ENCODE measurements at places on chromosomes 7 and 10.

GRCh38 chr10:1159131-1160061 is 103.2 kb downstream of the WDR37 start:
- DNase-seq, result no peak

DNA sequence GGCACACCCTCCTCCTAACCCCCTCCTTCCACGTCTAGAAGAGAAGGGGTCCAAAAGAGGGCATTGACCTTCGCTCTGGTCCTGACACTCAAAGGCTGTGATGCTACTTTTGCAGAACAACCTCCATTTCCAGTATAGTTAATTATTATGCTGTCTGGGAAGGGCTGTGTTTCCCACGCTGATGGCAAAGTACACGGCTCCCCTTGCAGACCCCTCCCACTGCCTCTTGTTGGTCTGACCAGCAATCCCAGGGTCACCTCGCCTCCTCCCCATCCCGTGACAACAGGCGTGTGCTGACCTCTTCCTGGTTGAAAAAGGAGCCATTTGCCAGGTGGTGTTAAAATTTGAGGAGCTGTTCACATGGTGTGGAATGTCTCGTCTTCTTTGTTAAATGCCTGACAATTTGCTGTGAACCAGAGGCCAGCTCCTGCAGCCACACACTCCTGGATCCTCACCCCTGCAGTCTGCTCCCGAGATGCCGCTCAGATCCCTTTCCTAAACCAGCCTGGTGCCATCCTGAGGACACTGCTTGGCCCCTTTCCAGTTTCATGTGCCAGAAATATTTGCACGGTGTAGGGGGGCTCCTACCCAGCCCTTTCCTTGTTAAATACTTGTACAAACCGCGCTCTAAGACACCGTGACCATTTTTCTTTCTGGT is 321.7 kb downstream of the WDR37 start:
- DNase-seq, result no peak

- DNase-seq, result no peak
Measured at GRCh38 chr7:20220293-20220761, 3.1 kb upstream of the MACC1 start.

DNA sequence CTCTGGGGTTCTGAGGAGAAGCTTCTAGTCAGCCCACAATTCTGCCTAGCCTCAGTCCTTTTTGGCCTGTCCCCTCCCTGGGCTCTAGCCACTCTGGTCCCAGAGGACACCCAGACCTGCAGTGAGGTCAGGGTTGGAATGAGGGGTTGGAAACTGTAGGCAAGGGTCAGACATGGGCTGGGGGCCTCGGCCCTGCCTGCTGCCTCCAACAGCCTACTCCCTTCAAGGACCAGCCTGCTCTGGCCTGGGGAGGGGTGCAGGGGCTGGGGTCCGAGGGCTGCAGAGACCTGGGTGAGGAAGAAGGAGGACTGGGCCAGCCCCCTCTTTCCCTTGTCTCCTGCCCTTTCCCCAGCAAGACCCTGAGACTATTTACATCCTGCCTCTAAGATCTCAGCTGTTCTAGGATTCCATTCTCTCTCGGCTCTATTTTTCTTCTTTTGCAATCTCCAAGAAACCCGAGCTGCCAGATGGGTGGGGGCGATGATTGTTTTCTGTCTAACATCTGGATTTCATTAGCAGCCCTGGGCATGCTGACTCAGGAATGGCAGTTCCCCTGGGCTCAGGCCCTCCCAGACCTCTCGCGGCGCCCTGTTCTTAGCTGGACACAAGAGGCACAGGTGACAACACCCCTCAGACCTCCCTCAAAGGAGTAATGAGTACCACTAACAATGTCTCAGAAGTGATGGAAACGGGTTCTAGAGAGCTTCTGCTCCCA is 23.1 kb downstream of the ZCCHC24 start:
- no peak for DNase-seq

GRCh38 chr10:9052767-9053166 is 998.3 kb downstream of the GATA3 start:
- DNase-seq, result no peak

- no peak for DNase-seq
Measured at GRCh38 chr7:158027646-158028045, 560.0 kb downstream of the PTPRN2 start.

- no peak for DNase-seq
Measured at GRCh38 chr10:77494327-77494726, 143.3 kb downstream of the KCNMA1 start.

DNA sequence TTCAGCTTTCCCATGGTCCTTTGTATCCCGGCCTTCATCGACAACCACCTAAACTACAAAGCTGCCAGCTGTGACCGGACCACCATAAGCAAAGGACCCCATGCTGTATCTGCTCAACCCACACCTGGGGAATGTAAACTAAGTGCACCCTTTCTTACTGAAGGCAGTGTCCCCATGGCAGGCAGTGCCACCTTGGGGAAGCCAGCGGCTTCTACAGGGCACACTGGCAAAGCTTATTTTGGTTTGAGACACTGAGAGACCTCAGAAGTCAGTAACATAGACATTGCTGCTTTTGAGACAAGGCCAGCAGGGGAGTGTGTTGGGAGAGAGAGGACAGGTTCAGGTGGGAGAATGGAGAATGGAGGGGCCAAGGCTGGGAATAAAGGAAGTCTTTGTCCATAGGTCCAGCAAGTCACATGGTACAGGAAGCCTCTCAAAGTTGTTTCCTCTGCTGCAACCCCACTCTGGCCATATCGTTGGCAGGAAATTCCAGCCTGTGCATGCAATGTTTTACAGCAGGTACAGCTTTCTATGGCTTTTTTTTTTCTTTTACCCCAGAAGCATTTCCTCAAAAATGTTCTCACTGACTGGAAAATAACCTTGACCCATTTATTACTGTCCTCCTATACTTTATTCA is 85.9 kb upstream of the NPVF start:
- no peak for DNase-seq

DNA sequence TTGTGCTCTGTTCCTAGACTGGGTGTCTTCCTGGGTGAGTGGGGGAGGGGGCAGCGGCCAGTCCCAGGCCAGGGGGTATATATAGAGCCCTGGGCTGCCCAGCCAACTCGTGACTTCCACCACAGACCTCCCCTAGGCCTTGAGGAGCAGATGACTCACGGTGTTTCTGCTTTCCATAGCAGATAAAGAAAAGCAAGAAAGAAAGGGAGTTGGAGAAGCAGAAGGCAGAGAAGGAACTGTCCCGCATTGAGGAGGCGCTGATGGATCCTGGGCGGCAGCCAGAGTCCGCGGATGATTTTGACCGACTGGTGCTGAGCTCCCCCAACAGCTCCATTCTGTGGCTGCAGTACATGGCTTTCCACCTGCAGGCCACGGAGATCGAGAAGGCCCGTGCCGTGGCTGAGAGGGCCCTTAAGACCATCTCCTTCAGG is 10.1 kb downstream of the CALHM2 start:
- DNase-seq, result no peak

DNA sequence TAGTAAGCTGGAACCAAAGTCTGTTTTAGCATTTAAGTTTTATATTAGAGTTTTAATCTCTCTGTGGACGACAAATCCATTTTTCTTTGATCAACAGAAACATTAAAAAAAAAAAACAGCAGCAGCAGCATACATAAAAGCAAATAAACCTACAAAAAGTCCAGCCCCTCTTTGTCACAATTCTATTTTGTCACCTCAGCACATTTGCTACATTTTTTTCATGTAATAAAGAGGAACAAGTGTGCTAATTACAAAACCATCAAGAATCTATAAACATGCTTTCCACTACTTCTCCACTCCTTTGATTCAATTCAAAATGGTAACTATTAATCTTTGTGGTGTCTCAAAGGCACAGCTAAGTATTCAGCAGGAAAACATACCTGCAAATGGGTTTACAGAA is 259.8 kb upstream of the GNAI1 start:
- no peak for DNase-seq

DNA sequence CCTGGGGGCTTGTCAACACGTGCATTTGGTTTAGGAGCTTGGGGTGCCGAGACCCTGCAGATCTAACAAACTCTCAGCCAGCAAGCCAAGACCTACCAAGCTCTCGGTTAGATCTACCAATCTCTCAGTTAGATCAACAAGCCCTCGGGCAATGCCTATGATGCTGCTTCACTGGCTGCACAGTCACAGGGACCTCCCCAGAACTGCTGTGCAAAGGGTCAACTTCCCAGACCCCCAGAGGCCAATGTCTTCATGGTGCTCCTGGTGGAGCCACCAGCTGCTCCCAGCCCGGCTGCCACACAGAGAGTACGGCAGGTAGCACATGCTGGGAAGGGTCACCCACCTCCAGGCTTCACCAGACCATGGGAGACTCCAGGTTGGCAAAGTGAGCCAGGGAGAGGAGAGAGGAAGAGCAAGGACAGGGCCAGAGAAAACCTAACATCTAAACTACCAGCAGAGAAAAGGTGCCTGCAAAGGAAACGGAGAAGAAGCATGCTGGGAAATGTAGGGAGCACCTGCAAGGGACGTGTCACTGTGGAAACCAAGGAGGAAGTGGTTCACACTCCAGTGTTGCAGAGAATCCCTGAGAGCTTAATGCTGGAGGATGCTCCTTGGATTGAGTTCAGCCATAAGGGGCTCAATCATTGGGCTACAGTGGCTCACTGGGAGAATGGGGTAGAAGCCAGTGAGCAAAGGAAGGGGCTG is 51.5 kb upstream of the GDF10 start:
- no peak for DNase-seq

DNA sequence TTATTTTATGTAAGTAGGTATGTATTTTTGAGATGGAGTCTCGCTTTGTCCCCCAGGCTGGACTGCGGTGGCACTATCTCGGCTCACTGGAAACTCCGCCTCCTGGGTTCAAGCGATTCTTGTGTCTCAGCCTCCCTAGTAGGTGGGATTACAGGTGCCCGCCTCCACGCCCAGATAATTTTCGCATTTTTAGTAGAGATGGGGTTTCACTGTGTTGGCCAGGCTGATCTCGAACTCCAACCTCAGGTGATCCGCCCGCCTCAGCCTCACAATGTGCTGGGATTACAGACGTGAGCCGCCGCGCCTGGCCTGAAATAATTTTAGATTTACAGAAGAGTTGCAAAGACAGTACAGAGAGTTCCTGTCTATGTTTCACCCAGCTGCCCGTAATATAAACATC is 37.5 kb downstream of the PFKFB3 start:
- no peak for DNase-seq

GRCh38 chr10:11782793-11783557 is 40.2 kb upstream of the PROSER2 start:
- no peak for DNase-seq

DNA sequence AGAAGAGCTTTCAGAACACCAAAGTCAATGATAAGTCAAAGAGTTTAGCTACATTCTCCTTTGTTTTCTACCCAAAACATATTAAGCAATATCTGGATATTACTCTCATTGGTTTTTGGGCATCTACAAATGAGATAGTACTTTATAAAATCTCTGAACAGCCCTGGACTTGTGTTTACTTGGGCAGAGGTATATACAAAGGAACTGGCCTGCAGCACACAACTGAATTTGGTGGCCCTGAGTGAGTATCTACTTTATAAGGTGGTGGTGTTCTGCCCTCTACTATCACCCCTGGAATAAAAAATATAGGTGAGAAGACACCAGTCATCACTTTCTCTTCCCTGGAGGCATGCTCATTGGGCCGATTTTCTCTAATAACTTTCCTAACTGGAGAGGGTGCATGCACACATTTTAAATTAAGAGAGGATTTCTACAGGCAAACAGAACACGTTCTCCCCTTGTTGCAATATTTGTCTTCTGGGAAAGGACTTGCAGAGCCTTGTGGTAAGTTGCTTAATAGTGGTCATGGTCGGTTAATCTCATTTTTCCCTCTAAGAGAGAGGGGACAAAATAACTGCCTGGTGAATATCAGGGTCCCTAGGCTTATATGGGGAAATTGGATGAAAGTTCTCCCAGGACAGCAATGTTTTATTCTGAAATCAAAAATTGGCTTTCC is 41.1 kb downstream of the OTUD1 start:
- DNase-seq, result no peak

DNA sequence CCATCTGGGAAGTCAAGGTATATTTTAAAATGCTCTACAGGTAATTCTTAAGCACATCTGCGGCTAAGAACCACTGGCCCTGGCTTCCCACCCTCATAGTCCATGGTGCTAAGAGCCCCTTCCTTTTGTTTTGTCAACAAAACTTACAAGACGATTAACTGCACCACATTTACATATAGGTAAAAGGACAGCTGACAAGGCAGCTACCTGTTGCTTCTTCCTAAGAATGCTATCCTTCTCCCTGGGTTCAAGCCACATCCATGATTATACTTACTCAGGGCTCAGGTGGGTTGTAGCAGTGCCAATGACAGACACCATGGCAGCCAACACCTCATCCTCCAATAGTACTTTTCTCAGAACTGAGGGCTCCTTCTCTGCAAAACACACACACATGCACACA is 16.3 kb downstream of the ZDHHC16 start:
- no peak for DNase-seq

GRCh38 chr10:65565246-65565645 is 1360.6 kb upstream of the LRRTM3 start:
- DNase-seq, result no peak

- no peak for DNase-seq
Measured at GRCh38 chr10:55024713-55025112, 223.7 kb upstream of the PCDH15 start.

DNA sequence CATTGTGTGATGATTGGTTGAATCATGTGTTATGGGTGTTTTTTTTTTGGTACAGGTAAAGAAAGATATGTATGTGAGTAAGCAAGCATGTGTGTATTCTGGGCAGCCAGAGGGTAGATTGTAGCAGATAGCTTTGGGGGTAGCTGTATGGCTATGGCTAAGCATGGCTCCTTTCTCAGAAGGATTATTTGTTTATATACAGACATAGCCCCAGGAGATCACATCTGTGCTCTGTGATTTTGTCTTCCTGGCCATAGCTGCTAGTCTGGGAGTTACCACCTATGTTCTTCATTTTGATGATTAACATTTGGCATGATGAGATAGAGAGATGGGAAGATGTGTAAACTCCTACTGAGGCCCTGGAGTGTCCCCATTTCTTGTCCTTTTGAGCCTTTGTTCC is 23.2 kb upstream of the ICA1 start:
- DNase-seq, result no peak

DNA sequence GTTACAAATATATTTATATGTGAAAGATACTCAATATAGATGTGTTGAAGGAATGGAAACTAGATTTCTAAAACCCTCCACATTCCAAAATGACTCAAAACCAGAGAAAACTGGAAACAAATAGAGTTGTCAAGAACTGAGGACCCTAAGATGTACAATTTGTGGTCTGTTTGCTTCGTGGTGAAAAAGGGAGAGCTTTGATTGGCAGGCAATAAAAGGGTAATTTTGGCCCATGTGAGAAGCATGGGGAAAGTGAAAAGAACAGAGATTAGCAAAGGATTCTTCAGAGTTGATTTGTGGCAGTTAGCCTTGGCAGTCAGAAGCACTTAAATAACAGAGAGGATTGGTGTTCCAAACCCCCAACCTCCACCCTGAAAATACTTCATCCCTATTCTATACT is 37.1 kb upstream of the DKK1 start:
- no peak for DNase-seq

DNA sequence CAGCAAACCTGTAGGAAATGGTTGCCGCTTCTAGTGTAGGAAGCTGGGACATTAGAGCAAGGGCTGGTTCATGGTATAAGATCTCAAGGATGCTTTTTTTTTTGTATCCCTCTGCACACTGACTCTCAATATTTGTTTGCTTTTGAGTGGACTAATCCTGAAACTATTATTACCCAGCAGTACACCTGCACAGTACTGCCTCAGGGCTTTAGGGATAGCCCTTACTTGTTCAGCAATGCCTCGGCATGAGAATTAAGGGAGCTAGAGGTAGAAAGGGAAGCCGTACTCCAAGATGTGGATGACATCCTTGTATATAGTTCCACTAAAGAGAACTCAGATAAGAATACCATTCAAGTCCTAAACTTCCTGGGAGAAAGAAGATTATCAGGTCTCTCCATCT is 70.5 kb downstream of the COPG2 start:
- DNase-seq, result no peak

- no peak for DNase-seq
Measured at GRCh38 chr7:113562242-113562641, 356.6 kb downstream of the PPP1R3A start.

Data from NCI-H1436 treated with DMSO at 0.1 percent for 48 hours (cell line).